Activated B cell treated with CpG ODN at 0.5 μM for 24 hours (primary cell): ENCODE measurements at places on chromosomes 4 and X.

DNA sequence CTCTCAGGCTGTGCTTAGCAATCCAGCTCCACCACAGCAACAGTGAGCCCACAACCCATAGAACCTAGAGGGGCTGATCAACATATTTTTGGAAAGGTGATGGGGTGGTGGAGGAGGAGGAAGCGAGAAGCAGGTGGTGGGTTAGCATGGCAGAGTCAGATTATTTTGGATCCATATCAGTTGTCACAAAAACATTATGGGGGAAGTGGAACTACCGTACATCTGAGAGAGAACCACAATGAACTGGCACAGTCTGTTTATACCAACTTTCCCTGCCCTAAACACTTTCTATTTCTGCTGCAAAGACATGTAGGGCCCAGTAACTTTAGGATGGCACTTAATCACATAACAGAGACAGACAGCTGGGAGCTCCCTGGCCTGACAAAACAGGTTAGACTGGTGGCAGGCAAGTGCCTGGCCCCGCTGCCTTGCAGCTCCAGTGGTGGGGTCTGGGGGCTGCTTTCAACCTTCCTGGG, 4.3 kb downstream of the SLC9A7 start:
- DNase-seq = peak; percentile 16

- no peak for DNase-seq
These were observed 79.6 kb upstream of the PLAC1 start for GRCh38 chrX:134737721-134738369.

- DNase-seq = no peak
These were observed 831.2 kb downstream of the CCSER1 start for GRCh38 chr4:90958256-90958895.

GRCh38 chrX:17919896-17920446, 58.9 kb upstream of the RAI2 start:
- no peak for DNase-seq

GRCh38 chr4:187184508-187184907, 460.9 kb upstream of the FAT1 start:
- no peak for DNase-seq

DNA sequence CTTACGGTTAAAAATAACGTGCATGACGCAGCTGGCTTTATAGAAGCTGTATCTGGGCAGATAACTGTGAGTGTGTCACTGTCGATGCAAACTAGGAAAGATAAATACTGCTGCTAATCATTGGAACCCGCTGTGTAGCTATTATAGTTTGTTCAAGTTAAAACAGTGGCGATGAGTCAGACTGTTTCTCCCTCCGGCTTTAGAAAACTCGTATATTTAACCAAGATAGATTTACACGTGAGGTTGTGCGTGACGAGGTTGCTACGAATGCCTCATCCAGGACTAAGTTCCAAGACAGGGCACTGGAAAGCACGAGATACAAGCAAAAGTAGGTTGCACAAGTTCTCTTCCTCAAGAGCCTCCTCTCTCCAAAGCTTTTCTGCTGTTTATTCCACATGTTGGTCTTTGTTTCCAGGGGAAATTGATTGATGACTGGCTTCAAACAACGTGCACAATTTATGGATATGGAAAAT, 270.7 kb downstream of the FBXW7 start:
- no peak for DNase-seq

DNA sequence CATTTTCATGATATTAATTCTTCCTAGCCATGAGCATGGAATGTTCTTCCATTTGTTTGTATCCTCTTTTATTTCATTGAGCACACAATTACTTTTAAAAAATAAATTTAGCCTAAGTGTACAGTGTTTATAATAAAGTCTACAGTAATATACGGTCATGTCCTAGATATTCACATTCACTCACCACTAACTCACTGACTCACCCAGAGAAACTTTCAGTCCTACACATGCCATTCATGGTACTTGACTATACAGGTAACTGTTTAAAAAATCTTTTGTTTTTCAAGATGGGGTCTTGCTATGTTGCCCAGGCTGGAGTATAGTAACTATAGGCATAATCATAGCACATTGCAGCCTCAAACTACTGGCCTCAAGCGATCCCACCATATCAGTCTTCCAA, 348.1 kb downstream of the RAPGEF2 start:
- DNase-seq = no peak

- no peak for DNase-seq
These were observed 23.7 kb downstream of the EMCN start for GRCh38 chr4:100494166-100494565.

DNA sequence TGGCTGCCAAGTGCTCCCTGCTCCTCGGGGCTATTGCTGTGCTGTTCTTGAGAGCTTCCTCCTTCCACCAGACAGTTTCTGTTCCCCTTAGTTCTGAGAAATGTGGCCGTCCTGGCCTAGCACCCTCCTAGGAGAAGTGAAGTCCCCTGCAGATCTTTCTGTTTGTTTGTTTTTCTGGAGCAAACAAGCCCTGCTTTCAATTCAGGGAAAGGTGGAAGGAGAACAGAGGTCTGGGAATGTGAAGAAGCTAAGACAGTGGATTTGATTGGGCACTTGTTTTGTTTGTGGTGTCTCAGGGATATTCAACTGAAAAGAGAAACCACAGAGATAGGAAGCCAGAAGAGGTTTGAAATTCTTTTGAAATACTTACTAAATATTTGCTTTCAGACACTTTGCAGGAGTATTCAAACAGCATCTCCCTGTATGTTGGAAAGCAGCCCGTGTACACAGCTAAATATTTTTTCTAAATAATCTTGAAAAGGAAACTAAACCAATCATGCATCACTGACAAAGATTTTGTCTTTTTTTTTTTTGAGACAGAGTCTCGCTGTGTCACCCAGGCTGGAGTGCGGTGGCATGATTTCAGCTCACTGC, 36.5 kb upstream of the PPM1K start:
- DNase-seq = peak; percentile 33
